ENCODE measurements at places on chromosomes 3 and 15. TPM values are rescaled to one million over a fixed set of nuclear protein-coding genes. Genes with fewer than 3 reads are reported as not detected.

CLRN1 gene
- polyA plus RNA-seq, result not detected

DNA sequence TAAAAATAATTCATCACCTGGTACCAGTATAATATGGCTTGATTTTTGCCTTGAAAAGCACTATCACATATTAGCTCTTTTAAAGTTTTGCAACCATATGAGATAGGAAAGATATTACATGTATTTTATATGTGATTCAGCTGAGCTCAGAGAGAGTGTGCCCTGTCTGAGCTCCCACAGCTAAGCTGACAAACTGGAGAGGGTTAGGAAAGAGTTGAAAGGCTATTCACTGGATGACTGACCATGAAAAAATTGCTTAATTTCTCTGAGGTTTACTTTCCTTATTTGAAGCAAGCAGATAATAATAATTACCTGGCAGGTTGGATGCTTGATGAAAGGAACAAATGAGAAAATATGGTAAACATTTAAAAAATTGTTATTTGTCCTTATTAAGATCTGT is 97.4 kb upstream of the CCDC80 start:
- no peak for DNase-seq

LIPC gene
- polyA plus RNA-seq, result 0.23 TPM

DNA sequence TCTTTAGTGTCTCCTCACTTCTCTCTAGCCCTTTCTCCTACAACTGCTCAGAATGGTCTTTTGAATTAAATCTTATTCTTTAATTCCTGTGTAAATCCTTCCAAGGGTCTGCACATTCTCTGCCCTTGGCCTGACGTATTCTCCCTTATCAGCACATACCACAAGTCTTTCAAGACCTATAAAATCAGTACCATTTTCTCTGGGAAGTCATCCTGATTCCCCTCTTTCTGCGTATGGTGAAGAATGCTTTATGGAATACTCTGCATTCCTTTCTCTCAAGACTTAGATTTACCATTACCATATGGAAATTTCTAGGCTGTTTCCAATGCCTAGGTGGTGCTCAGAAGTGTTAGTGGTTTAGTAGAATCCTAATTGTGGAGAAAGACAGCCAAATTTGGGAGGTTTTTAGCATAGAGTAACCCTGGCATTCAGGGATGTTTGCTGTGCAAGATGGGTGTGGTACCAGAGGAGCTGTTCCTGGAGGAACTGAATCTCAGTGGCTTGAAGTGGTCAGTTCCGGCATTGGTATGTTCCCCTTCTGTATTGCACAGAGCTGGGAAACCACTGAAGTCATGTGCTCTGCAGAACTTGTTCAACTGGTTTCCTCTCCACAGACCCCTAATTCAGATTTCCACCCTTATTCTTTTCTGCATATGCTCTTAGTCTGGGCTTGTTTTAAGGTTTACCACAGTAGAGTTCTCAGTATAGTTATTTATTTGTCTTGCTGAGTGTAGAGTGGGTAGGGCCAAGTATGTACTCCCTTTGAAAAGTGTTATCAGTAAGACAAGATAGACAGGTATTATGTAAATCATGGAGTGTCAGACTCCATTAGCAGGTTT is 24.5 kb downstream of the IQGAP1 start:
- no peak for DNase-seq

DNA sequence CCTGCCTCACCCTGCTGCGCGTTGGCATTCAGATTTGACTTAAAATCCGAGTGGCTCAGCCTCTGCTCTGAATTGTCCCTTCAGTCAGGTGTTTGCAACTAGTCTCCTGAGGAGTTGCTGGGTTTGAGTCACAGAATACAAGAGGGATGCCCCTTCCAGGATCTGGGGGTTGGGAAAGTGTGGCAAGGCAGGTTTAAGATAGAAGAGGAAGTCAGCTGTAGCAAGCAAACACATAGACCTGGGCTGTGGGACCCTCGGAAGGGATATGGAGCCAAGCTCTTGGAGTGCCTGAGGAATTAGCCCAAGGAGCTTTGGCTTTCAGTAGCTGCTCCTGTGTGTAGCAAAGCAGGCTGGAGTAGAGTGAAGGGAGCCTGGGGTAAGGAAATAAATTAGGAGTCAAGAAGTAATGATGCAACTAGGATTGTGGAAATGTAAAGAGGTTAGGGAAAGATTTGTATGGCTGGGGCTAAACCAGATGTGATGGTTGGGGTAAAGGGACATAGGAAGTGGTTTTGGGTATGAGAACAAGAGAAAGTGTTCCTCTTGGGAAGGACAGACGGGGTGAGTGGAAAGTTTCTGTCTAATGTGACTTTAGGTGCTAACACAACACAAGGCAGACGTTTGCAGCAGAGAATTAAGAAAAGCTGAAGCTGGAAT is 41.2 kb downstream of the RAB7A start:
- DNase-seq, result no peak
